SJSA1 (cell line): ENCODE measurements at places on chromosomes 7 and 10.

- DNase-seq, result no peak
Measured at GRCh38 chr7:93172683-93173082, 24.5 kb upstream of the SAMD9L start.

- DNase-seq, result no peak
Measured at GRCh38 chr7:159147687-159148086, 3.0 kb upstream of the VIPR2 start.

GRCh38 chr7:129804111-129804889 is 148.5 kb downstream of the UBE2H start:
- DNase-seq, result no peak

- no peak for DNase-seq
Measured at GRCh38 chr7:8435590-8436545, 2.5 kb downstream of the NXPH1 start.

GRCh38 chr7:95267754-95268153 is 56.6 kb downstream of the PON1 start:
- no peak for DNase-seq

GRCh38 chr10:110471566-110472139 is 26.1 kb upstream of the DUSP5 start:
- no peak for DNase-seq

DNA sequence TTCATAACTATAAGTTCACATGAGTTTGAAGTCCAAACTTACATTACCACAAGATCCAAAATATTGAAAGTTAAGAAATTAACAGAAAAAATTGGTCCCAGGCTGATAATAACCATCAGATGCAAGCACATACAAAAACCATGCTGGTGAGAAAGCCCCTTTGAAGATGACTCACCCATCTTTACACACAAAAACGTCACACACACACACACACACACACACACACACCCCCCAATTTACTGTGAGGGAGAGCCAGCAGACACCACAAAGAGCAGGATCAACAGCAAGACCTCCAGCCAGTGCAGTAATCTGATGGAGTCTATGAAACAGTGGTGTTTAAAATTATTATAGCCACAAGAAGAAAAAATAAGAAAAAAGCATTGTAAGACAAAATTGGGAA is 50.1 kb upstream of the DRGX start:
- DNase-seq, result no peak

DNA sequence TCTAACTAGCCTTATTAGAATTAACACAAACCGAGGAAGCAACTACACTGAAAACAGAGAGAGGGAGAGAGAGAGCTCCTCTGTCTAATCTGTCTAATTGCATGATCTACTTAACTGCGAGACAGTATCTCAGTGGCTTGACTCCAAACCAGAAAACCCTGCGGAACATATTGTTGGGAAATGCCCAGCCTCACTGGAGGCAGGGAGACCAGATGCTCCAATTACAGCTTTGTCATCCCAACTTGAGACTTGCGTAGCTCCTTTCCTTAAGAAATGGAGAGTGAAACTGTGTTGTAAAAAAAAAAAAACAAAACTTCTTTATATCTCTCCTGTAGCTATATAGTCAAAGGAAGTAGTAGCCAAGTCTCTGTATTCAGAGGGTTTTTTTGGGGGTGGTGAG is 52.0 kb upstream of the ZNRF2 start:
- DNase-seq, result no peak

DNA sequence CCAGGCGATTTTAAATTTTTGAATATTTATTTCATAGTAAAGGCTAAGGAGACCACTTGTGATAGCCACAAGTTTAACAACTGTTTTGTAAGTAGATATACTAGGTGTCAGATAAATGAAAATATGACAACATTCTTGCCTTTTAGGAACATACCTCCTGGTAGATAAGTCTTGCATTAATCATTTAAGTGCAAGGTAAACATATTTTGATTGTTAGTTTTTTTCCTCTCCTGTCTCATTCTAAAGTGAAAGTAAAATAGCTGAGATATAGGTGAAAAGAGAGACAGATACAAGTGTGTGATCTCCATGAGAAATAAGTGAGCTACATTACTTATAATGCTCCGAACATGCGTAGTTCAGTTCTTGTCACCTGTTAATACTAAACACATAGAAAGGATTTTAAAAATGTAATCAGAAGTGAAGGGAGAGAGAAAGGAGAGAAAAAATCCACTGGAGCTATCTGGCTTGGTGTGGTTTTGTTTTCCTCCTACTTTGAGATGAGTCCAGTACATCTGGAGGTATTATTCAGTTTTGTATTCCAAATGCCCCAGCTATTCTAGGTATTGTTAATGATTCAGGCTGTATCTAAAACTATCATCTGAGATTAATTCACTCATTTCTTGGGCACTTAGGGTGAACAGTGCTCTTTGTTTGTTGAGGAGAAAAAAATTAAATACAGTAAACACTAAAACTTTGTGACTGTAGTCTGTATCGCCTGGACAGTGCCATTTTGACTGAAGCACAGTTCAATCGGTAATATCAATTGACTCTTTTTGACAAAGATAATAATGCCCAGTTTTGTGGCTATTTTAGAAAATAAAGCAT is 21.2 kb downstream of the GLCCI1 start:
- DNase-seq, result no peak

- DNase-seq, result no peak
Measured at GRCh38 chr10:13681960-13682359, 95.2 kb downstream of the PRPF18 start.
